CD4-positive, alpha-beta T cell treated with Interleukin-12 subunit alpha and Interleukin-12 subunit beta, for 1 hour (primary cell): ENCODE measurements at places on chromosomes 5 and 9.

DNA sequence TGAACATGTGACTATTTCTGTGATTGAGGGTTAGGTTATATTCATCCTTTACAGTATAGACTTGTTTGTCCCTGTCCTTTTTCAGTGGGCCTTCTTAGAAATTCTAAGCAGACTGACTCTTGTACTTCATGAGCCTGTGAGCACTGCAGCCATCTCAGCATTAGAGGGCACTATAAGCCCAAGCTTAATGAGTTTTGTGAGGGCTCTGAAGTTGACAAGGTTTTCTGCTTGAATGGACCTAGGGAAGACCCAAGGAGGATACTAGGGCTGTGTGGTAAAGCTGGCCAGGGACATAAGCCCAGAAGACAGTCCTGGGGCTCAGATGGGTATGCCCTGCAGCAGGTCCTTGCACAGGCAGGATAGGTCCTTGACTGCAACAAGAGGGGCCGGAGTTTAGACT, 126.5 kb downstream of the MRPS30 start:
- no peak for DNase-seq

DNA sequence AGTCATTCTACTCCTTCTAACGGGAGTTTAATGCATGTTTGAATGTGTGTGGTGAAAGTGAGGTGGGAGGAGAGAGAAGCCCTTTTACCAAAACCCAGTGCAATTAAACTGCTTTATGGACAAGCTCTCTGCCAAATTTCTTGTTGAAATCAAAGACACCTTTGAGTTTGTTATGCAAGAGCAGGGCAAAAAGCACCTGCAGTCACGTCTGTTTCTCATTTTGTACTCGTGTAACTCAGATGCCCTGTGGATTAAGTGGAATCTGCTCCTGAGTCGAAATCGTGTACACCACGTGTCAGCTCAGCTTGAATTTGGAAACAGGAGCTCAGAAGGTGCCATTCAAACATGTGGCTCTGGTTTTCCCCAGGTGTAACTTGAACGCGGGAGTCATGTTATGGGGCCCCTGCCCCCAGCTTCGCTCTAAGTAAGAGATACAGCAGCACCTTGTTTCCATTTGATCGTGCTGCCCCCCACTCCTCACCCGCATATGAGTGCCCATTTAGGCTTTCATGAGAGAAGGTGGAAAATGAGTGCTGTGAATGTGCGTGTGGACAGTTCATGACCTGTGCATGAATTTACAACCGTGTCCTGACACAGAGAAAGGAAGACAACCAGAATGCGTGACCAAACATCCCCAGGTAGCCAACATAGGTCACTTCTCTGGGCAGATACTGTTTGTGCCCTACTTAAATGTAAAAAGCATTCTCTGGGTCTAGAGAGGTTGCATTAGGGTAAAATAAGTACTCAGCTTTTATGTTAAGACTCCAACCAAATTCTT, 347.0 kb upstream of the SLC30A5 start:
- no peak for DNase-seq

DNA sequence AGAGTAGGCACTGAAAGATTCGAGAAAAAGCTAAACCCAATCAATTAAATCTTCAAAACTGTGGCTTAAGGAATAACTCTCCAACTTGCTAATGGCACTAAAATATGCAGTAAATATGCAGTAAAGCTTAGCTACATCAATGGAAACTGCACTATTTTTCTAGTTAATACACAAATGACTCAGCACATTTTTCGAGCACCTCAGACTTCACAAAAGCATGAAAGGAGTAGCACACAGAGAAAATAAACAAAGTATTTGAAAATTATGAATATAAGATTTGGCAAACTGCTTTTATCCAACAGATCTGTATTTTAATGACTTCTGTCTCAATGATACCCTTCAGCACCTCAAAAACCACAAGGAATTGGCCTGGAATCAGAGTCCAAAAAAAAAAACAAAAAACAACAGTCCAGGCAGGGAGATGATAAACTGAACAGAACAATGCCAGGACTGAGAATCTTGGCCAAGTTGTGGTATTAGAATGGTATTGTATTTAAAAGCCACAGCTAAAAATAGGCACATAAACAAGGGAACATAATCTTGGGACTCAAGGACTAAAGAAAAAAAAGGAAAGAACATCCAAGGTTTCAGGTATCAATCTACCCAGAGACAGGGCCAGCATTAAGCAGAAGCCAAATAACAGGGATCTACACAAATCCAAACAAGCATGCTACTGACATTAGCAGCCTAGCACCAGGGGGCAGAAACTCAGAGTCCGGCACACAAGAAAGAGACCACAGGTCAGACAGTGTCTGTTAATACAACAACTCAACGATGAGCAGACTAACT, 21.4 kb downstream of the TMEM245 start:
- DNase-seq: no peak

DNA sequence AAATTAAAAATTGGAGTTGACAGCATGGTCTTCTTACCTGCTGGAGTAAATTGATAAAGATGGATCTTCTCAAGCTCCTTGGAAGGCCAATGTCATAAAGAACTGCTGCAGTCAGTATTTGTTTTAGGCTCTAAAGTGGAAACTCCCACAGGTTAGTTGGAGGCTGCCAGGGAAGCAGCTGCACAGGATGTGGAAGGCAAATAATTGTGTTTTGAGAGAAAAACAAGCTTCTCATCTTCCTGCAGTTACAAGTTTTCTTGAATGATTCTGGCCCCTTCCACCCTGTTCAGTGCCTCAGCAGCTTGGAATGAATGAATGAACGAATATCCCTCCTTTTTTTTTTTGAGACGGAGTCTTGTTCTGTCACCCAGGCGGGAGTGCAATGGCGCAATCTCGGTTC, 13.9 kb downstream of the MROH2B start:
- no peak for DNase-seq

DNA sequence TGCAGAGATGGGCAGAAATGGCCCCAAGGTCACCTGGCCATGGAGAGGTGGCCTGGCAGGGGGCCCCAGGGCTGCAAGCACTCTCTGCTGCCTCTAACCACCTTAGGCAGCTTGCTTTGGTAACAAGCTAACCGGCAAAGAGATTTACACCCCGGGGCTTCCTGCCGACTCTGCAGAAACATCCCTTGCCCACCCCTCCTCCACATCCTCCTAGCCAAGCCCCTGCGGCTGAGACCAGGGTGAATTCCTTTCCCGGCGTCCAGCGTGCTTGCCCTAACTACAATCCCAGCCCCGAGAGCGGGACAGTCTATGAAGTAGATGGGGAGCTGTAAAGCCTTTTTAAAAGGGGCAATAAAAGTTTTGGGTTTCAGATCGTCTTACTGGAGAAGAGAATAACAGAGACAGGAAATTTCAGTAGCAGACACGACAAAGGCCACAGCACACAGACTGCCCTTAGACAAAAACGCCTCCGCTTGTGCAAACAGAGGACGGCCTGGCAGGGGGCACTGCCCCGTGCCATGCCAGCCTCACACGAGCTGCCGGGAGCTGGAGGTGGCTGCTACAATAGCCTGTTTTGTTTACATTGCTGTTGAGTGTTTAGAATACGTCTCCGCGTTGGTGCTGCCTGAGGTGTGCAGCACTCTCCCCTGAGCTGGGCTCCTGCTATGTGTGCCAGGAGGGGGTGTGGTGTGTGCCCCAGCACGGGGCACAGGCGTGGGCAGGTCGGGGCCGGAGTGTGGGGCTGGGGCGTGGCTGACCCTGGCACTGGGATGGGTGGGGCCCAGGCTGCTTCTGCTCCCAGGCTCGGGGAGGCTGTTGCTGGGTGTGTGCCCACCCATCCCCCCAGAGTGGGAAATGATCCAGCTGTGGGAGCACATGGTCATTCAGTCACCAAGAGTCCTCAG, 15.3 kb downstream of the MYMK start:
- peak; percentile 20 for DNase-seq

- no peak for DNase-seq
These were observed 413.4 kb downstream of the ANXA1 start for GRCh38 chr9:73565026-73565425.

DNA sequence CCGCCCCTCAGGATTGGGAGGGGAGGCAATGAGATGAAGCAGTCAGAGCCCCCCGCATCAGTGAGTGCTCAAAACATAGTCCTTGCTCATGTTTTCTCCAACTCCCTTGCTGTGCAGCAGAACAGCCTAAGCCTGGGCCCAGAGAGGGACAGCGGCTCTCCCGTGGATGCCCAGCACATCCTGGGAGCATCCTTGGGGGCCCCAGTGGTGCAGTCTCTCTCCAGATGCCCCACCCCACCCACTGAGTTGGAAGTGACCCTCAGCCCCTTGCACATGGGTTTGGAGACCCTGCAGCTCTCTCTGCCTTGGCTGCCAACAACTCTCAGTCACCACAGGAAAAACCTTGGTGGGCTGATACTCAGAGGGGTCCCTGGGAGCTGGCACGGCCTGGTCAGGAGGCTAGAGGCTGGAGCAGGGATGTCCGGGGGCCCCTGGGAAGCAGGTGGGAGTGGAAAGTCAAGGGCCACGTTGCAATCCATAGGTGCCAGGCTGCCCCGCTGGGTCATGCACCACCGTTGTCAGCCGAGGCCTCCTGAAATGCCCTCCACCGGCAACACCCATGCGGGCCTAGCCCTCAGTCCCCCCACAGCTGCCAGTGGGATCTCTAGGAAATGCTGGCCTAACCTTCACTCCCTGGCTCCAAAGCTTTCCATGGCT, 242.5 kb downstream of the PBX3 start:
- DNase-seq: no peak

GRCh38 chr5:43634621-43635020, 31.6 kb downstream of the NNT start:
- no peak for DNase-seq

DNA sequence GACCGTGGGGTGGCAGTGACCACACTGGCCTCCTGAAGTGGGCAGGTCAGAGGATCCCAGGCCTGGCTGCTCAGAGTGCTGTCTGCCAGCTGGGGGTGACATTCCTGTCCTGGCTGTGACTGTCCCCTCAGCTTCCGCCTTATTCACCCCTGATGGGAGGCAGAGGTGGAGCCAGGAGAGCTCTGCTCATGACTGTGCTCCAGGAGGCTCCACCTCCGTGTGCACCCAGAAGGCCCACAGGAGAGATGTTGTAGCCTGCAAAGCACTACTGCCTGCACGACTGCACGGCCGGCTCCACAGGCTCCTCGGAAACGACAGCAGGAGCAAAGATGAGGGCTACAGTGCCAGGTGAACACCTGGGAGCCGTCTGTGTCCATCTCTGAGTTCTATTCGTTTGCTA, 60.9 kb downstream of the ROPN1L start:
- DNase-seq: no peak

GRCh38 chr9:5817862-5818261, 15.1 kb downstream of the ERMP1 start:
- DNase-seq: no peak

DNA sequence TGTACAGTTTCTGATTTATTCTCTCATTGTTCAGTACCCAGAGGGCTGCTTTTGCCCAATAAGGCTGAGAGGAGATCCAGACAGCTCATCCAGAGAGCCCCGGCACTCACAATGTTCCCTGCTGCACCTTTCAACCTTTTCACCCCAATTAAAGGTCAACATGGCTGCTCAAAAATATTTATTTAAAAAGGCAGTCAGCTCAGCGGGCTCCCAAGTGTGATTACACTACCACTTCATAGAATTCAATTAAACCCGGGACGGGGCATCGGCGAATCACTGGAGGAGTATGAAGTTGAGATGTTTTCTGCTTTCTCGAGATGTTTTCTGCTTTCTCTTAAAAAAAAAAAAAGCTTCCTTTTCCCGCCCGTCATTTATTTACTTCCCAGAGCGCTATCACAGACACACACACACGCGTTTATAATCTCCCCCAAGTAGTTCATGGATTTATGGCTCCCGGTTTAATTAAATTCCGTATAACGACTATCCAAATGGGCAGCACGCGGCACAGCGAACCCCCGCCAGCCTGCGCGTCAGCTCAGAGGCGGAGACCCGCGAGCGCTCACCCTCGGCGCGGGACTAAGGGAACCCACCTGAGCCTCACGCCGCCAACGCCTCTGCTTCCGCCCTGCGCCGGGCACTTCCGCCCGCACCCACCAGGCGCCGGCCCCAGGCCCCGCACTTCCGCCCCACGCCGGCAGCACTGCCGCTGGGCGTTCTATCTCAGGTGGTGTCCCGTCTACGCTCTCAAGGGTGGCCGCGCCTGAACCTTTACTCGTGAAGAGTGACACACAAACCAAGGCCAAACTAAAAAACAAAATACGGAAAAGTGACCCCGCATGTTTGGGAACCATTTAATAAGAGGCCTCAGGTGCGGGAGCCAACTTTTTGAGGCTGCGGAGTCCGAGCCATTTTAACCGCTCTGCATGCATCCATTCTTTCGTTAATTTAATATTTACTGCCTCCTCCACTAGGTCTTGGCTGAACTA, at the start of gene C5orf63:
Gene C5orf63, minus strand, starts transcription at position 642 of the 986 bp plus-strand sequence. CDS start 14,507 bp downstream, outside the sequence.
- peak; percentile 74 for DNase-seq

GRCh38 chr9:95813923-95814322, 61.6 kb upstream of the ERCC6L2 start:
- no peak for DNase-seq

- DNase-seq: no peak
These were observed 242.4 kb downstream of the MED10 start for GRCh38 chr5:6135977-6136376.

GRCh38 chr9:69377981-69378380, 53.0 kb downstream of the ENTREP1 start:
- DNase-seq: no peak

DNA sequence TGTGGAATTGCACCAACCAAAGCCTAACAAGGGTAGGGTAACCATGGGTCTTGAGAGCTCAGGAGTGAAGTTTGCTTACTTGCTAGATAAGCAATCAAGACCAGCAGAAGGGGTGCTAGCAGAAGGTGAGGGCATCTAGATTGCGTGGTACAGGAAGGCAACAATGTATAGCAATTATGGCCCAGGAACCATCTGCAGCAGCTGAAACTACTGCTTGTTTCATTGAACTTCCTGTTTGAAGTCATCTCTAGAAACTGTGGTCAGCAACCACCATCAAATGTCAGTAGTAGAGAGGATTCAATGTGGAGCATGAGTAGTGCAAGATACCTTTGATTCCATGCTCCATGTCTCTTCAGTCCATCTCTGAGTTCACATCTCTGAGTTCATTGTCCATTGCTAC, 462.1 kb upstream of the GRAMD2B start:
- no peak for DNase-seq

- DNase-seq: no peak
These were observed 2.9 kb downstream of the NPDC1 start for GRCh38 chr9:137042751-137043727.

DNA sequence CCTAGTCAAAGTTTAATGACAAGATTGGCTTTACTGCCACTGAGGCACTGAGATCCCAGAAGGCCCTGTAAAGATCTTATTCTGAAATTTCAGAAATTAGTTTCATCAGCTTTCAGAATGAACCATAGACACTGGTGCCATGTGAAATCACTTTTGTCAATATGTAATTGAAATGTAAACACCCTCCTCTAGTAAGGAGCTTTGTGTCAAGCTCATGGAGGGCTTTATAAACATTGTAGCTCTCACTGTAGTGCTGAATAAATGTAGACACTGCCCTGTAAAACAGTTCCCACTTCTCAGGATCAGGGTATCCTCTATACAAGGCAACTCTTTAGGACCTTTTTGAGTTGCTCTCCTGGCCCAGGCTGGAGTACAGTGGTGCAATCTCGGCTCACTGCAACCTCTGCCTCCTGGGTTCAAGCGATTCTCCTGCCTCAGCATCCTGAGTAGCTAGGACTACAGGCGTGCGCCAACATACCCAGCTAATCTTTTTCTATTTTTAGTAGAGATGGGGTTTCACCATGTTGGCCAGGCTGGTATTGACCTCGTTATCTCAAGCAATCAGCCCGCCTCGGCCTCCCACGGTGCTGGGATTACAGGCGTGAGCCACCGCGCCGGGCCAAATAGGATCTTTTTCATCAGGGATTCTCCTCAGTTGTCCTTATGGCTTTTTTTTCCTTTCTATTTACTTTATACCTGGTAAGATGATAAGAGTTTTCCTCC, 1823.9 kb upstream of the CDH9 start:
- DNase-seq: no peak

- DNase-seq: no peak
These were observed 65.8 kb downstream of the SPEF2 start for GRCh38 chr5:35683466-35683865.

- no peak for DNase-seq
These were observed 95.7 kb upstream of the ITGA1 start for GRCh38 chr5:52692039-52692438.
